Activated naive CD8-positive, alpha-beta T cell treated with anti-CD3 and anti-CD28 coated beads, Interleukin-2, amount 50 U/mL, for 24 hours (primary cell): ENCODE measurements at places on chromosomes 16 and 17.

DNA sequence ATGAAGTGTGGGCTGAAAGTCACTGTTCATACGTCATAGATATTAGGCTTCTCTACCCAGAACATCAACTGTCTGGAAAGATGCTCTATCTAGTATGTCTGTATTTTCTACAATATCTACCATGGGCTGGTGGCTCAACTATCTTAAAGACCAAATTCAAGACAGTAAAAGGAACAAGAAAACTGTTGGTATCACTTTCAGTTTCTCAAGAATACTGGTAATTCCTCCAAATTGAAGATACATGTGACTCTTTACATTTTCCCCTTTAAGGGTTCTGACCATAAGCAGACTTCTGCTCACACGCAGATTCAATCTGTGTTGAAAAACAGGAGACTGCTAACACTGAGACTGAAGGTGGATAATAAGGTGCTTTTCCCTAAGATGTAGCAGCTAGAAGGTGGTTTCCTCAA lies 24.2 kb downstream of the XPO6 start:
- H3K27ac ChIP-seq: peak overlapping the region; percentile 90
- peak overlapping the region; percentile 67 for H3K4me3 ChIP-seq
- no peaks in the 10 kb centered on the region for H3K27me3 ChIP-seq
- H3K36me3 ChIP-seq: peaks cover 57% of the 10 kb centered on the region
- DNase-seq: no peak

- no peak overlapping the region for H3K4me3 ChIP-seq
- H3K27ac ChIP-seq: no peak overlapping the region
- DNase-seq: no peak
- no peaks in the 10 kb centered on the region for H3K4me1 ChIP-seq
- H3K36me3 ChIP-seq: no peaks in the 10 kb centered on the region
- H3K27me3 ChIP-seq: peaks cover 12% of the 10 kb centered on the region
Observed at GRCh38 chr16:79959226-79959625, 358.7 kb upstream of the MAF start.

DNA sequence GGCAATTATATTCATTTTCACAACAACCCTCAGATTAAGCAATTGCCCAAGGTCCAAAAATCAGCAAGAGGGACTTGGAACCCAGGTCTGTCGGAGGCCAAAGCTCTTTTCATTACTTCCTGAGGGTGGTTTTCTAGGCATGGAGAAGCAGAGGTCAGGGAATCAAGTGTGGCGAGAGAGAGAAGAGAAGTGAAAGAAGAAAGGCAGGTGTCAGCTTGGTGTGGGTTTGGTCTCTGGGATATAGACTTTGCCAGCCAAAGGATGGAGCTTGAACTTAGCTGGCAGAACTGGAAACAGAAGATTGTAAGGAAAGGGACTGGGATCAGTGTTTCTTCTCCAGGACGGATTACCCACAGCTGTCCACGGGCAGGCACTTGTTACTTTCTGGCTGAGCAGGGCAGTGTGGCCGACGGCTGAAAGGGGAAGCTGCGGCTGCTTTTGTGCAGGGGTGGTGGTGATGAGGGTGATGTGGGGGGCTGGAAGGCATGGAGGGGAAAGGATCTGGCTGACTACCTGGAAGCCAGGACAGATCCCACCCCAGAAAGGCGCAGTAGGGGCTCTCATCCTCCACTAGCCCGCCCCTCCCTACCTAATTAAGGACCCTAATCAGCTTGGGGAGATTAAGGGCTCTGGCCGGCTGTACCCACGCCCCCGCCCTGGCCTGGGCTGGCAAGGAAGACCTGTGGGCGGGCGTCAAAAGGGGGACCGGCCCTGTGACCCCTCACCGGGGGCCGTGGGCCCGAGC lies at the start of gene GUCY2D:
Gene GUCY2D, plus strand, starts transcription at position 640 of the 745 bp plus-strand sequence. CDS start 433 bp downstream, outside the sequence.
- no peak for DNase-seq
- no peaks in the 10 kb centered on the region for H3K36me3 ChIP-seq
- no peak within 1 kb of the TSS for H3K27ac ChIP-seq
- H3K27me3 ChIP-seq: peaks cover 36% of the 10 kb centered on the region

GRCh38 chr17:76582660-76583059 lies 3.0 kb downstream of the ST6GALNAC2 start:
- DNase-seq: no peak
- peaks cover 19% of the 10 kb centered on the region for H3K4me1 ChIP-seq
- H3K27ac ChIP-seq: no peak overlapping the region
- no peaks in the 10 kb centered on the region for H3K36me3 ChIP-seq
- no peak overlapping the region for H3K4me3 ChIP-seq
- H3K27me3 ChIP-seq: peaks cover 37% of the 10 kb centered on the region

- no peak overlapping the region for H3K4me3 ChIP-seq
- no peaks in the 10 kb centered on the region for H3K27me3 ChIP-seq
- no peak for DNase-seq
- H3K4me1 ChIP-seq: no peaks in the 10 kb centered on the region
Observed at GRCh38 chr16:50300942-50301625, 34.7 kb downstream of the ADCY7 start.

DNA sequence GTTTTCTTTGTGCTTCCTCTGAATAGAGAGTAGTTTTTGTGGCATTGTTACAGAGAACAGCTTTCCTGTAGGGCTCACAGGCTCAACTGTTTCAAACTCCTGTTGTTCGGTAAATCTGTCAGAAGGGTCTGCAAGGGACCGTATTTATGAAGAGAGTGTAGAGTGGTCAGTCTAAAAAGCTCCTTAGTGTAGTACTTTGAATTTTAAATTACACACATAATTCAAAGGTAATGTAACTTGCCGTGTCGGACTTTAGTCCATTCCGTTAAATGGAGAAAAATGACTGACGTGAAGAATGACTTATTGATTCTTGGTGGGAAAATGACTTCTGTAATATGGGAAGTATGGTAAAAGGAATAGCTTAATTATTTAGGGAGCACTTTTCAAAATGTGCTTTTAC lies 190.9 kb downstream of the WWOX start:
- no peak overlapping the region for H3K4me3 ChIP-seq
- DNase-seq: no peak
- no peaks in the 10 kb centered on the region for H3K36me3 ChIP-seq
- no peaks in the 10 kb centered on the region for H3K4me1 ChIP-seq
- H3K27ac ChIP-seq: no peak overlapping the region
